ENCODE measurements at places on chromosomes 12 and 14.

DNA sequence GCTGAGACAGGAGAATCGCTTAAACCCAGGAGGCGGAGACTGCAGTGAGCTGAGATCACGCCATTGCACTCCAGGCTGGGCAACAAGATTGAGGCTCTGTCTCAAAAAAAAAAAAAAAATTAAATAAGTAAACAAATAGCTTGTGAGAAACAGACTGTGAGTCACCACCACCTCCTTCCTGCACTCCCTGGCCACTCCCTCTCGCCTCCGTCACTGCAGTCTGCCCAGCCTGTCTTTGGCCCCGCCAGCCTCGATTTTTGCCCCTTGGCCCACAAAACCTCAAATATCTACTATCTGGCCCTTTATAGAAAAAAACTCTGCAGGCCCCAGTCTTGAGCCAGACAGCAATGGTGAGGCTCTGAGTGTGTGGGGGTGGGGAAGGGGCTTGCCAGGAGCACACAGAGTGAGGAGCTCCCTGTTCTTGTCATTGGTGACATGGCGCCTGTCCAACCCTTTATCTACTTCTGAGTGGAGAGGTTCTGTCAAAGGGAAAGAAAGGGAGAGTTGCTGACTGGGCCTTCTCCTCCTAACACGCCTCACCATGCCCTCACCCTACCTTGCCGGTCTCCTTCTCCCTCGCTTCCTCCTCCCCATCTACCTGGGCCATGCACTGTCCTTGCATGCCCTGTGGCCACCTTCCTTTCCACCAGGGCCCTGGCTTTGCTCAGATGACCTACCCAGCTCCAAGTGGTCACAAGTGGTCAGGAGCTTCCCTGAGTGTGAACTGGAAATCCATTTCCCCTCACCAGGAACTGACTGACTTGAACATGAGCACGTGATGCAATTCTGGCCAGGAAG is 22.1 kb downstream of the LGMN start:
- no peak for DNase-seq

DNA sequence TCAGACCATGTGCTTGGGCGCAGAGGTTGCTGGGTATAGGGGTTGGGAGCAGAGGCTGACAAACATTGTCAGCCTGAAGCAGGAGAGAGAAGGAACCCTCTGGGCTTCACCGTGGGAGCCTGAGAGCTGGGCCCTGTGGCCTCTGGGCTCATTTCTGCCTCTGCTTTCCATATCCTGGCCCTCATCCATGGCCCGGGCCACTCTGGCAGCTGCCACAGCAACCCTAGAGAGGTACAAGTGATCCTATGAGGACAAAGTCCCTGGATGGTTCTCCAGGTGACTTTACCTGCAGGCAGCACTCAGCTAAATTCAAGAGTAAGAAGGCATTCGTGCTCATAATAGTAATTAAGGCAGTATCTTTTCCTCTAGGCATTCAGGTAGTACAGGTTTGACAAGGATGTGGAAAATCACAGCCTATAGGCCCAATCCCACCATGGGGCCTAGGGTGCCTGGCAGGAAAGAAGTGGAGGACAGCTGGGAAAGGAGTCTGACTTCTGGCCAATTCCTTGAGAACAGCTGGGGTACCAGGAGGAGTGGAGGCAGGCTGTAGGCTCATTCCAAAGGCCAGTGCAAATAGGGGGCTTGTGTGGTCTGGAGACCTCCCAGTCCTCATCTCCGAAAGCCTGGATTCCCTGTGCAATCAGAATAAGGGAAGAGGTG is 3.6 kb upstream of the TTC7B start:
- DNase-seq: no peak

- DNase-seq: no peak
Observed at GRCh38 chr12:15979096-15980092, 68.3 kb downstream of the DERA start.

- no peak for DNase-seq
Observed at GRCh38 chr12:2297658-2298057, 244.9 kb downstream of the CACNA1C start.

DNA sequence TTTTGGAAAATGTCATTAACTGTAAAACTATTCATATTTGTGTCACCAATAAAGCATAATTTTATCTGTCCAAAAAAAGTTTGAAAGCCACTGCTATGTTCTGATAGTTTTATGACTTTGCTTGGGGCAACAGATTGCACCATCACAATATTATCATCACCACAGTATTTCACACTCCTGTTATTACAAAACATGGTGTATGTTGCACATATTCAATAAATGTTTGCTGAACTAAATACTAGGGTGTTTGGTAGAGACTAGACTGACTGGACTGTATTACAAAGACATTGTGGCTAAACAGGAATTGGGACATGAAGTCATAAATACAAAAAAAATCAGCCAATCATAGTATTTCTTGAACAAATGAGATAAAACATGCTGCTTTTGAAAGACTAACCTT is 55.1 kb downstream of the PAWR start:
- no peak for DNase-seq

Data from NCI-H1105 (cell line).